PC-9 (cell line): ENCODE measurements at places on chromosomes 2 and 18. TPM values are rescaled to one million over a fixed set of nuclear protein-coding genes. Genes with fewer than 3 reads are reported as not detected.

DNA sequence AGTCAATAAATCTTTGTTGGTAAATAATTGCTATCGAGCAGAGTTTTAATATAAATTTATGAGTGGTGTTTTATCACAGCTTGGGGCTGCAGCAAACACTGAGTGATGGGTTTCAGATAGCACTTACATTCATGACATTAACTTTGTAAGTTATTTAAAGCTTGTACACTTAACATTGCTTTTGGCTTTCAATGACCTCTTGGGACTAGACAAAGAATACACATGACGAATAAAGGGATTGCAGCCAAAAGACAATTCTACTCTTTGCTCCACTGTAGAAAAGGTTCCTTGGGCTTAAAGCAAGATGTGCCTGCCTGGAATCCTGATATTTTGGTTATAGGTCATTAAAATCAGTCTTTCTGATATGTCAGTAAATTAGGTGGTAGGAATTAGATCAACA is 299.5 kb downstream of the GBX2 start:
- no peak for DNase-seq

DNA sequence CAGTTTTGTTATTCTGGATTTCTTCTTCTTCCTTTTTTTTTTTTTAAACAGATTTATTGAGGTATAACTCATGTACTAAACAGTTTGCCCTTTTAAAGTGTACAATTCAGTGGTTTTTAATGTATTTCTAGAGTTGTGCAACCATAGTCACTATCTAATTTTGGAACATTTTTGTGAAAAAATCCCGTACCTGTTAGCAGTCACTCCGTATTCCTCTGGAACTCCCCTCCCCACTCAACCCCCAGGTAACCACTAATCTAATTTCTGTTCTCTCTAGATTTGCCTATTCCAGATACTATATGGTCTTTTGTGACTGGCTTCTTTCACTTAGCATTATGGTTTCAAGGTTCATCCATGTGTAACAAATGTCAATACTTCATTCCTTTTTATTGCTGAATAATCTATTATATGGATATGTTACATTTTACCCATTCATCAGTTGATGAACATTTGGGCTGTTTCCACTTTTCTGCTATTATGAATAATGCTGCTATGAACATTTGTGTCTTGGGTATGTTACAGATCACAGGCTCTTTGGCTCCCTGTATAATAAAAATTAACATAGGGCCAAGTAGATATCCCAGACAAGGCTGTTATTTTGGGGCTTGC is 21.9 kb downstream of the EHBP1 start:
- no peak for DNase-seq

Gene CD226
- 0.13 TPM in 2 replicates for total RNA-seq

Gene GRHL1
- total RNA-seq, result 8.6 and 10.6 TPM in 2 replicates

DNA sequence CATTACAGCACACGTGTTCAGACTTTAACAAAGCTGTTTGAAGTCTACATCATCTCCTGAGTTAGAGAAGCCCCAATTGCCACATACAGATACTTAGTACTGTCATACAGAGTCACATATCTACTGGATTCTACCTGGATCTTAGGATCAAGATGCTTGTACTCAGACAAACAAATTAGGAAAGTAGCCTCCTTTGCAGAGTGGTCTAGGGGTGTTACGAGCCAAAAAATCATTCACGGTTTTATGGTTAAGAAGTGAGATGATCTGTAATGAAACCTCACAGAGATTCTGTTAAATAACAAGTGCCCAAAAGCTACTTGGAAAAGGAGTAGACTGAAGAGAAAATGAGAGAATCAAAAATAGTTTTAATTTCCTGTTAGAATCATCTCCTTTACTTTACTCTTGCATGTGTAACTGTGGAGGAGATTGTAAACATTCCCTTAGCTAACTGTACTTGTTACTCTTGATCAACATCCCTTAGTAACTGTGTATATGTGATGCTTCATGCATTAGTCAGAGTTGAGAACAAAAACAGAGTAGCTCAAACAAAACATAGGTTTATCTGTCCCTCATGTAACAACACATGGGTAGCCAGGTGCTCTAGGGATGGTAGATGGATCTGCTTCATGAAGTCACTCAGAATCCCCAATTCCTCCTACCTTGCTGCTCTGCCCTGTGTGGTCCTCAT is 16.4 kb upstream of the IL1RL1 start:
- DNase-seq, result no peak

GRCh38 chr18:35728676-35729075 is 147.1 kb downstream of the GALNT1 start:
- DNase-seq, result no peak

DNA sequence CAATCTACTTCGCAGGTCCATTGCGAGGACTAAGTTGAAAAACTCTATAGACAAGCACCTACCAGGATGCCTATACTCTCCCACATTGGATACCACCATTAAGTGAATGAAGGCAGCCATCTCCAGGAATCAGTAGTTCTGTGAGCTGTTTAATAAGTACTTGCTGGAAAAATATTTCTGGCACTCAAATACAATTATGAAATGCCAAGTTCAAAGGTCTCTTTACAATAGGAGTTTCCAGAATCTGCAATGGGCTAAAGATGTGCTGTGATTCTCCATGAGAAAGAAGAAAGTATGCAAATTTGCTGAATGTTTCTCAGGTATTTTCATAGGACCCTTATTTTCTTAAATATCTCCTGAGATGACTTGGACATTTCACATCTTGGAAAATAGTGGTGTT is 103.0 kb downstream of the AP1S3 start:
- no peak for DNase-seq

DNA sequence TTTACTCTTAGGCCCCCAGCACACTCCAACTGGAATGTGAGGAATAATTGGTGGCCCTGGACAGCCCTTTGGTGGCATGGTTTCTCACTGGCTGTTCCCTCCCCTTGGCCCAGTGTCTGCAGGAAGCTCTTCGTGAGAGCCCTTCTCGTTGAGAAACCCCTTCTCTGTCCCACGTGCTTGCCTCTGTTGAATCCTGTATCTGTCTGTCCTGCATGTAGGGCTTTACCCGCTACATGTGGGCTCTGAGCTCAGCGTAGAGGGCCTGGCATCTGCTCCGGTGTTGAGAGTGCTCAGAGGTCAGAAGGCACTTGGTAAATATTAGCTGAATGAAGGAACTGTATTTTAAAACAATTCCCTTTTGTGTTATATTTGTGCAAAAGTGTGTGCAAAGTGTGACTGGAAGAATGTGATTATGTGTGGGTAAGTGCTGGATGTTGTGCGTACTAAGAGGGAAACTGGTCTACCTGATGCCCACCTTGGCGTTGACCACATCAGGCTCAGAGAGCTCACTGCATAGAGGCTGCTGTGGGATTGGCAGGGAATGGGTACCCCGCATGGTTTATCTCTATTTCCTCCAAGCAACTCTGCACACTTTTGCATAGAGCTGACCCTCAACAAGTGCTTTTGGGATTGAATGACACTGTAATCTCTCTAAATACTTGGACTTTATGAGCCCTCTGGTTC is 40.0 kb downstream of the RNF144A start:
- DNase-seq, result no peak

Gene RRM2
- 90.4 and 105 TPM in 2 replicates for total RNA-seq

DNA sequence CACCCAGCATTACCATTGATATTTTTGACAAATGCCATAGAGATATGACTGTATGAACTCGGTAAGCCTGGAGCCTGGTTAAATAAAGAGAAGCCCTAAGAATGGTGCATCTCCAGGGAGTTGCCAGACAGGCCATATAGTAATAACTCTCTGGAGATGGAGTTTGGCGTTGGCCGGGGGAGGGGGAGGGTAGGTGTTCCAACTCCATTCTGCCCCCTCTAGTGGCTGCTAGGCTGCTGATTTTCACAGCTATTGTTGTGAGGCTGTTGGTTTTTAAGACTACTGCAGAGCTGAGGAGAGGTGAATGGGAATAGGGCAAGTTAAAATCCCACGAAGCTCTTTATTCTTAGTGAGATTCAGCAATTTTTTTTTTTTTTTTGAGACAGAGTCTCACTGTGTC is 99.9 kb downstream of the GALNT14 start:
- no peak for DNase-seq

GRCh38 chr2:22281033-22281432 is 1103.9 kb upstream of the KLHL29 start:
- DNase-seq, result no peak

- no peak for DNase-seq
These were observed 22.2 kb upstream of the MYO3B start for GRCh38 chr2:170155723-170156253.

Gene CD8A
- 0.28 and 0.45 TPM in 2 replicates for total RNA-seq

GRCh38 chr2:51263951-51264350 is 232.0 kb upstream of the NRXN1 start:
- no peak for DNase-seq

Gene RAB6C
- total RNA-seq, result not detected in 2 replicates

DNA sequence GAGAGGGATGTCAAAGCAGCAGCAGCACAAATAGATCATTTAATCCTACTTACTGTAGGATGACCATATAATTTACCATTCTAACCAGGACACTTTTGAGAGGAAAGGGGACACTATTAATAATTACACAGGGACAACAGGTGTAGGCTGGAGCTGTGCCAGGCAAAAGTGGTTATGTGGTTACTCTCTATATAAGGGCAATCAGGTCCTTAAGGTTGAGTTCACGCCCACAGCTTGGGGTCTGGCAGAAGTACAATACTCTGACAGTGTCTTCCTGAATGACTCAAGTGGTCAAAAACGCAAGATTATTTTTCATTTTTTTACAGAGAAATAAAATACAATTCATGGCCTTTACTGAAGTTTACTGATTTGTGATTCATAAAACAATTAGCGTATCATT is 2.8 kb downstream of the PREPL start:
- DNase-seq, result peak; percentile 49

DNA sequence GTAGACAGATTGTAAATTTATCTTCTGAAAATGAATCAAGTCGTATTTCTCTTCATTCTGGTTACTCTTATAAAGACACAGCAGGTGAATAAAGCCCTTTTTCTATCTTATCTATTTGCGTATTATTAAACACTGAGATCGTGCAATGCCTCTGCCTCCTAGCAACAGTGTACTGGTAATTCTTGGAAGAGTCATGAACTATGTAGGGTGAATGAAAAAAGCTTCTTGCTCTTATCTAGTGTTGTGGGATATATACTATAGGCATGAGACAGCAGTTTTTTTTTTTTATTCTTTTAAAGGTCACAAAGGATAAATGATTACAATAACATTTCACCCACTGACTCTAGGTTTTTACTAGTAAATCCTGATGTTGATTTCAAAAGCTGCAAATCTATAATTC is 324.2 kb downstream of the PDE11A start:
- no peak for DNase-seq

- no peak for DNase-seq
These were observed 460.7 kb upstream of the FANCL start for GRCh38 chr2:58701688-58702301.

DNA sequence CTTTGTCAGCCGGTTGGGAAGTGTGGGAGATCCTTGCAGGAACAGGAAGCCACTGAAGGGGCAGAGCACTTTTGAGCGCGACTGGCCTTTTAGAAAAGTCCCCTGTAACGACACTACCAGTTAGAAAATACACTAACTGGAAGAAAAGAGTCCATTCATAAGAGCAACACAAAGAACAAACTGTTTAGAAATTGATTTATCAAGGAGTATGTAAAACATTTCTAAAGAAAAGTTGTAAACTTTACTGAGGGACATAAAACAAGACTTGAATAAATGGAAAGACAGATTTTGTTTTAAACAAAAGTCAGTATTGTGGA is 29.8 kb upstream of the POMC start:
- no peak for DNase-seq

Gene PRKAG3
- not detected in 2 replicates for total RNA-seq

GRCh38 chr2:63796366-63796765 is 45.3 kb upstream of the UGP2 start:
- no peak for DNase-seq

GRCh38 chr18:33946336-33946735 is 278.4 kb downstream of the NOL4 start:
- no peak for DNase-seq

Gene ACKR3
- total RNA-seq, result 19.6 and 20.3 TPM in 2 replicates

- DNase-seq, result no peak
These were observed 42.4 kb downstream of the RBBP8 start for GRCh38 chr18:22975508-22975907.

Gene CXCR4
- total RNA-seq, result 0.70 and 1.1 TPM in 2 replicates

Gene AMER3
- total RNA-seq, result not detected in 2 replicates

DNA sequence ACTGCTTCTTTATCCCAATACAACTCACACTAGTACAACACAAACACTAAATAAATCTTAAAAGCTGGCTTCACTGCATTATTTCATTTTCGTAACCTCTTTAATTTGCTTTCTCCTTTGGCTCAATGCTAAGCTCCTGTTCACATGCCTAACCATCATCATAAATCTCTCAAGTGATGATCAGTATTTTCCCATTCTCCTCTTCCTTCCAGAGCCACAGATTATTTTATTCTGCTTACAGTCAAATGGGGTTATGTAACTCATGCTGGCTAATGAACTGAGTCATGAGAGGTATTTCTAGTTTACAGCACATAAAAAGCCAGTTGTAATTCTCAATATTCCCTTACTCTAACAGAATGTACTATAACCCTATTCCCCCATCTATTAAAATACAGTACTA is 350.4 kb upstream of the ZC3H15 start:
- DNase-seq, result no peak

- no peak for DNase-seq
These were observed 73.1 kb upstream of the TPO start for GRCh38 chr2:1340141-1340512.

Gene ATP6V1C2
- total RNA-seq, result not detected in 2 replicates

- no peak for DNase-seq
These were observed 226.2 kb downstream of the CCDC74A start for GRCh38 chr2:131753640-131754561.

GRCh38 chr2:86292571-86293515 is 44.6 kb downstream of the REEP1 start:
- DNase-seq, result no peak

Gene TUBA3E
- not detected in 2 replicates for total RNA-seq

- no peak for DNase-seq
These were observed 111.5 kb downstream of the DIS3L2 start for GRCh38 chr2:232073026-232073425.

- no peak for DNase-seq
These were observed 232.0 kb downstream of the AGAP1 start for GRCh38 chr2:235725841-235726240.

DNA sequence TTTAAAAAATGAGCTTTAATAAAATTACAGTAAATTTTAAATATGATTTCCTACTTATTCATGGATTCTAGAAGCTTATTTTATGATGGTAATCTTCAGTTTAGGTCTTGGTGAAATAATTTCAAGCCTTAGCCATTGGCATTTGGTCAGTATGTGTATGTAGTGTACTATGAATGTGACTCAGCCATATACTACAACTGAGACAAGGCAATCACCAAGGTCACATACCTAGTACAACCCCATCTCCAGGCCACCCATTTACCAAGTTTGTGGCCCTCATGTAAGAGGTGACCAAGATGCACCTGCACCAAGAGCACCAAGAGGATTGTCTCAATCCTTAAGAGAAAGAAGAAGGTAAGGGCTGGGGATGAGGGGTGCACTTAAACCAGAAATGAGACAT is 54.8 kb upstream of the FRZB start:
- no peak for DNase-seq

DNA sequence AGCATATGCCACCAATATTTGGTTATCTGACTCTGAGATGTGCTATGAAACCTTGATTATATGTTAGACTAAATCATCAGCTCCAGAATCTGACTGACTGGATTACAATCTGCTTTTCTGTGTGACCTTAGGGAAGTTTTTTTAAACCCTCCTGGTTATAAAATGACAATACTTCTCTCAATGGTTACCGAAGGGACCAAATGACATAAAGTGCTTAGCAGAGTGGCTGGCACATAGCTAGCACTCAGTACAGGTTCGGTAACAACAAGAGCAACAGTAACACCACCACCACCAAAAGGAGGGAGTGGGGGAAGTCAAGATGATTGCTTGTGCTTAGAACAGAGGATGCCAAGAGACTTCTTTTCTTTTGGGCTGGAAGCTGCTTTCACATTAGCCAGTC is 306.2 kb downstream of the PTPRM start:
- DNase-seq, result no peak

Gene C2orf66
- 0.22 TPM in 1 of 2 replicates, not detected in the other for total RNA-seq

Gene MC4R
- not detected in 2 replicates for total RNA-seq
